ENCODE measurements at places on chromosomes 1 and 21.

GRCh38 chr1:234495231-234495990, 16.4 kb upstream of the TARBP1 start:
- no peak for DNase-seq

GRCh38 chr1:225863167-225863566, 19.0 kb downstream of the TMEM63A start:
- no peak for DNase-seq

GRCh38 chr1:76615253-76616035, 251.8 kb upstream of the ST6GALNAC5 start:
- no peak for DNase-seq

DNA sequence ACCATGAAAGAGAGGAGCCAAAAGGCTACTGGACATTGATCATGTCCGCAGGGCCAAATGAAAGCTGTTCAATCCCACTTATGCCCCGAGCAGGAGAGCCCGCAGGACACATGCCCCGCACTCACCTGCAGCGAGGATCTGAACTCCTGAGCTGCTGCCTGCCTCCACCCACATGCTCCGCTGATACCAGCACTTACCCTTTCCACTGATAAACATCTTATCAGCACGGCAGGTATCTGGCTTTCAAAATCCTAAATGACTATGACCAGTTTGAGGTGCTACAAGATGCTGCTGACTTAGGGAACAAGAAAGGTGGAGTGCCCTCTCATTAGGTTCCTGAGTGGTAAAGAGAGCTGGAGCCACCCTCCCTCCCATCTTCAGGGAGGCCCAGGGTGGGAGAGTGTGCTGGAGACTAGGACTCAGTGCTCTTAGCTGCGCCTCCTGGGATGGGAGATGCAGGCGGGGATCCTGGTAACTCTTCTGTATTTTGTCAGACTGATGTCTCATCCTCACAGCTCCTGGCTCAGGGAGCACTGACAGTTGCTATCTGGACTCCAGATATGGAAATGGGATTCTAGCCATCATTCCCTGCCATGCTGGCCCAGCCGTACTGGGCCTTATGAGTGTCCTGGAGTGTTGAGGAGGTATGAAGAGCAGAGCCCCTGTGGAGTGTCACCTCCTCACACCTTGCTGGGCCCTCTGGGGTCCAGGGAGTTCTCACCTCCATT, 86.4 kb upstream of the F3 start:
- DNase-seq: no peak

- DNase-seq: no peak
Measured at GRCh38 chr21:34009193-34009592, 64.2 kb upstream of the MRPS6 start.

DNA sequence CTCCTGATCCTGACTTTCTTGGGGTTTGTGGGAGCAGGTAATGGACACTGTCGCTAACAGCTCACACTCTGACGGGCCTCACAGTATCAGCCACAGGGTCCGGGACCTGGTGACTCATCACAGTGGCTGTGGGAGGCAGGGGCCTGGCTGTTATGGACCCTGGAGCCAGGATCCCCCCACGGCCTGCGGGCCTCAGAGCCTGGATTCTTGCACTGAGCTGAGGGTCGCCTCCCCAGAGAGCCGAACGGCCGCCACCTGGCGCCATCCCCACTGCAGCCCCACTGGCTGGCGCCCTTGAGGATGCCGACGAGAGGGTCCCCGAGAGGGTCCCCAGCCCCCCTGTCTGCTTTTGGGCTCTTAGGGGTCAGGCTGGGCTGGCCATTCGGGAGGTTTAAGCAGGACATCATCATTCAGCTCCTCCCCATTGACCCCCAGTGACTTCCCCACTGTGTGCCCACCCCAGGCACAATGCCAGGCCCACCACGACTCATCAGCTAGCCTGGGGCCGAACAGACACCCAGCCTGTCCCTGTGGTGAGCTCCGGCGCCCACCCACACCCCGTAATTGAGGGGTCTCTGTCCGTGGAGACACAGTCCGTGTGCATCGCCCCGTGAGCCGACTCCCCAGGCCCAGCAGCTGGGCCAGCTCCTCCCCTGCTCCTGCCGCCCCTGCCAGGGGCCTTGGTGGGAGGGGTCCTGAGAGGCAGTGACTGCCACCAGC, 30.8 kb upstream of the TRAPPC10 start:
- DNase-seq: no peak

GRCh38 chr1:85343612-85344255, 67.3 kb upstream of the BCL10 start:
- no peak for DNase-seq

GRCh38 chr1:1537626-1538250, 2.7 kb downstream of the TMEM240 start:
- no peak for DNase-seq

DNA sequence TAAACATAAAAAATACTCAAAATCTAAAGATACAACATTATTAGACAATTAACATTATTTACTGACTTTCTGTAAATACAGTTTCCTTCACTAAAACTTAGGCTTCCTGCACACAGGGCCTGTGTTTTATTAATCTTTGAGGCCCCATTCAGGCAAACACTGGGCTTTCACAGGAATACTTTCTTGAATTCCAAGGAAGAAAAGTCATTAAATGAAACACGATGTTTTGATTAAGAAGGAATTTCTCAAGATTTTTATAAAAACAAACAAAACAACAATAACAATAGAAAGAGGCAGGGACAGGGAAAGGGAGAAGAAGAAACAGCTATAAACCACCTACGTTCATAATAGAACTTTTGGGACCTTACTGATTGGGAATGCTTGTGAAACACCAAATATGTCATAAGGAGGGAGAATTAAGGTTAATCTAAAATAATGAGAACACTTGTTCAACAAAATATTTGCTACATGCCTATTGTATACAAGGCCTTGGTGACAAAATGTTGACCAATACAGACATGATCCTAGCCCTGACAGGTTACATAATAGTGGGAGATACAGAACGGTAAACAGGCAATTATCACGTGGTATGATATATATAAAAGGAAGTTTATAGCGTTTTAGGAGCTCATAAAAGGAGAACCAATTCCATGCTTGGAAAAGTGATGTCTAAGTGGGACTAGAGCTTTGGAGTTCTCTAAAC, 3.6 kb downstream of the DDAH1 start:
- DNase-seq: no peak

GRCh38 chr1:156961709-156962108, 41.3 kb downstream of the LRRC71 start:
- no peak for DNase-seq

GRCh38 chr1:62286786-62287224, 32.4 kb downstream of the KANK4 start:
- DNase-seq: no peak

DNA sequence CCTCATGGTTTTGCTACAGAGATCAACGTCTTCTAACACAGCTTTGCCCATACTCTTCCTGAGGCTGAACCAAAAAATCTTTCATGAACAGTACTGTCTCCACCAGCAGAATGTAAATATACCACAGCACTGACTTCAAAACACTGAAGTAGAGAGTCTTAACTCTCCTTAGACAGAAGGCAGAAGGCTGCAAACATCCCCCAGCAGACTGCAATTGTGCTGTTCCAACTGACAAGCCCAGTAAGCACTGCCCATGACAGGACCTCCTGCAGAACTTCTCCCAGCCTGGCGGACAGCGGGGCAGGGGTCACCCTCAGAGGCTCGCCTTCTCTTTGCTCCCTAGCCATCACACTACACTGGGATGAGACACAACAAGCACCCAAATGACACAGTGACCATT, 218.7 kb downstream of the RERE start:
- no peak for DNase-seq

DNA sequence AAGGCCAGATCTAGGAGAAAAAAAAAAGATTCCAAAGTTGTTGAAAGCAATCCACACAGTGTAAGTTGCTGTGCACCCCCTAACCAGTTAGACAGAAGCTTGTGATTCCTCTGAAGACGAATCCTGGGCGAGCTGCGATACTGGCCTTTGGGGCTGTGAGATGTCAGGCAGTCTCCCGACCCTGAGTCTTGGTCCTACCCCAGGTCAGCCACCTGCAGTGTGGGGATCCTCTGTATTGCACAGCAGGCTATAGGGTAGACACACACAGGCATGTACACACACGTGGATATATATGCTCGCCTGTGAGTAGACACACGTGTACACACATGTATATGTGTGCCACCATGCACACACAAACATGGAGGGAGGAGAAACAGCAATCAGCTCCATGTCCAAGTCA, 12.9 kb downstream of the ACTRT2 start:
- no peak for DNase-seq

Data from stimulated activated CD8-positive, alpha-beta memory T cell treated with anti-CD3 and anti-CD28 coated beads, Interleukin-12 subunit alpha, Interleukin-12 subunit beta, amount 100 ng/mL, for 4 hours (primary cell).